ENCODE measurements at places on chromosomes 3 and 15. TPM values are rescaled to one million over a fixed set of nuclear protein-coding genes. Genes with fewer than 3 reads are reported as not detected.

Gene NPAP1
- not detected for total RNA-seq

Gene MME
- 3.2 TPM for total RNA-seq

Gene ITIH3
- 0.35 TPM for total RNA-seq

Gene MYLK
- total RNA-seq = 10.1 TPM

Gene LRRC34
- total RNA-seq = 2.0 TPM

Gene LRRN1
- total RNA-seq = 0.05 TPM

Gene C15orf62
- 0.16 TPM for total RNA-seq

Gene TGM4
- not detected for total RNA-seq

Gene ZBTB20
- total RNA-seq = 53.4 TPM

Gene SCAPER
- total RNA-seq = 47.8 TPM

Gene TMED3
- 16.1 TPM for total RNA-seq

Gene AGBL1
- total RNA-seq = not detected

Gene FRMD4B
- 16.8 TPM for total RNA-seq

Gene PAQR5
- total RNA-seq = 0.73 TPM

Gene SLC35G2
- total RNA-seq = 1.8 TPM

Gene ECE2
- total RNA-seq = not detected

Gene PLA2G4D
- not detected for total RNA-seq

Gene MYO5A
- total RNA-seq = 7.4 TPM

Gene OR5K2
- total RNA-seq = not detected

Gene SLC28A1
- total RNA-seq = 0.46 TPM

Gene NOX5
- not detected for total RNA-seq

Gene PML
- 18.2 TPM for total RNA-seq

Gene PLOD2
- 16.9 TPM for total RNA-seq

Gene PPP1R14D
- not detected for total RNA-seq
